ENCODE measurements at places on chromosomes 12 and 14.

DNA sequence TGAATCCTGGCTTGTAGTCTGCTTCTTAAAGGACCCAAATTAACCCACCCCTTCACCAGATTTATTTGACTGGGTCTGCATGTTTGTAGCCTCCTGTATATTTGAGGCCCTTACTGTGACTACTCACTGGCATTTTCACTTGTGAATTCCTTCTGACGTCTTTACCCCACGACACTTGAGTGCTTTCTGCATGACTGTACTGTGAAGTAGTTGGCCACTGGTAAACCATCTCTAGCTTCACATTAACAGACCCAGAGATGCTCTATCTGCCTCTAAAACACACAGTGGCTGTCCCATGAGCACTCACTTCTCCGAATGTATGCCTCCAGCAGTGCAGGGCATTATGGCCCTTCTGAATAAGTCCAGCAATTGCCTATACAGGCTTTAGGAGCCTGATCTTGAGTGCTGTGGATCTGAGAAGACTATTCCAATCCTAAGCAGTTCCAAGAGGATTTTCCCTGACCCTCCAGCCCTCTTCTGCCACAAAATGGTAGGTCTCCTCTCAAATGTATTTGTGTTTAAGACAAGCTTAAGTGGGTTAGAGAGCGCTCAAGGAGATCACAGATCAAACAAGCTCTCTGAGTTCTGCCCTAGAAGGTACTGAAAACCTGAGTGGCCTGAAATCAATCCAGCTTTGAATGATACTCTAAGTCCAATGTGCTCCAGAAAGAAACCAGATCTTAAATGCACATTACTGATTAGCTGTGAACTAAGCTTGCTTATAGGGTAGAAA, 534.7 kb downstream of the RPS29 start:
- no peak for DNase-seq

GRCh38 chr14:93007225-93007997, 84.5 kb downstream of the CHGA start:
- no peak for DNase-seq

GRCh38 chr14:86673523-86673969, 1143.6 kb downstream of the FLRT2 start:
- no peak for DNase-seq

- no peak for DNase-seq
Observed at GRCh38 chr12:80935111-80935510, 2.6 kb downstream of the LIN7A start.

DNA sequence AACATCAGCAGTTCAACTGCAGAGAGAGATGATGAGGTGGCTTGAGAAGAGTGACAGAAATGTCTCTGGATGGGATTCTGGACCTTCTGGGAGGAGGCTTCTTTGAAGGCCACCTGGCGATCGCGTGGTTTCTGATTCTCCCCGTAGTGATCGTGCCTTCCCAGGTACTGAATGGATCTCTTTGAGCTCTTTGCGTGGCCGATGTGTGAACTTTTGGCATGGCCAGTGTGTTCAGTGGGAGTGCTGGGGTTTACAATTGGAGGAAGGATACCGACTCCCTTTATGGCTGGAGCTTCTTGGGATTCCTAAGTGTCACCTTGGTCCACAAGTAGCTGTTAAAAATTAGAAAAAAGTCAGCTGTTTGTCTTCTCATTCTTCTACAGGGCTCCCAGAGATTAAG, 374.7 kb downstream of the C12orf75 start:
- DNase-seq = no peak

DNA sequence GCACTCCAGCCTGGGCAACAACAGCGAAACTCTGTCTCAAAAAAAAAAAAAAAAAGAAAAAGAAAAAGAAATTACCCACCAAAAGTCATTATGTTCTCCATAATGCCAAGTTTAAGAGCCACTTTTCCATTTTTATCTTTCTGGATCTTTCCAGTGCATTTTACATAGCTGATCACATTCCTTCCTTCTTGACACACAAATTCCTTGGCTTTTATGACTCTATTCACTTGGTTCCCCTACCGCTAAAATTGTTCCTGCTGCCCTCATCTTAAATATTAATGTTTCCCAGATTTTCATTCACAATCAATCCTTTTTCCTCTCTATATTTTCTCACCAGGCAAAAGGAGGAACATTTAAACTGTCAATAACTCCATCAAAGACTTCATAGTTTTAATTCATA, 20.2 kb downstream of the KLHL28 start:
- DNase-seq = no peak

DNA sequence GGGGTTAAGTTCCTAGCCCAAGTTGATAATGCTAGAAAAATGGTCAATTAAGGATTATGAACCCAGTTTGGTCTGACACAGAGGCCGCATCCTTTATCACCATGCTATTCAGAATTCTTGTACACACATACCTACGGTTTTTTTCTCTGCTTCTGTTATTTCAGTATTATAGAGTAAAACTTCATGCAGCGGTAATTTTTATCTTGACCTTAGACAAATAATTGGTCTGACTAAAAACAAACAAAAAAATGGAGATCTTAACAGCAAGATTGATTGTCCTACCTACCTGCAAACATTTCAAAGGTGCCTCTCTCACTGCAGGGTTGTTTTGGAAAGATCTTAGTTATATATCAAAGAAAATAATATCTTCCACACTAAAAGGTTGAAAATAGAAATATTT, 201.9 kb upstream of the PRICKLE1 start:
- DNase-seq = no peak

DNA sequence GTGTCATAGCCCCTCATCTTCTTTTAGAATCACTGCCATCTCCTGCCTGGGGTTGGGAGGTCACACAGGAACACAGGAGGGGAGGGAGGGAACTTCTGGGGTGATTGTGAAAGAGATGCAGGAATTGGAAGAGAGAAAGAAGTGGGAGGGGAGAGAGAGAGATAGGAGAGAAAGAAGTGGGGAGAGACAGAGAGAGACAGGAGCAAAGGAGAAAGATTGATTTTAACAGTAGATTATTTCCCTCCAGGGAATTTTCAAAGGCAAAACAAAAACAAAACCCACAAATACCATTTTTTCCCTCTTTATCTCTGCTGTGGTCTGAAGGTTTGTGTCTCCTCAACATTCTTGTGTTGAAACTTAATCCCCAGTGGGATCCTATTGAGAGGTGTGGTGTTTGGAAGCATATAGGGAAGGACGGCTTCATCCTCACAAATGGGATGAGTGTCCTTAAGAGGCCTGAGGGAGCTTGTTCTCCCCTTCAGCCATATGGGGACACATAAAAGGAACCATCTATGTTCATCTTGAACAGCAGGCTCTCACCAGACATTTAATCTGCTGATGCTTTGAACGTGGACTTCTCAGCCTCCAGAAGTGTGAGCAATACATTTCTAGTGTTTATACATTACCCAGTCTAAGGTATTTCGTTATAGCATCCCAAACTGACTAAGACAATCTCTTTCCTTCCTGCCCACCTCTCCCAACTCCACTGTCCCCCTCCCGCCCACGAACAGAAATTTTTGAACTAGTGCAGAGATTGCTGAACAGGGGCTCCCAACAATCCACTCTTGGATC, 134.9 kb upstream of the MAX start:
- no peak for DNase-seq

DNA sequence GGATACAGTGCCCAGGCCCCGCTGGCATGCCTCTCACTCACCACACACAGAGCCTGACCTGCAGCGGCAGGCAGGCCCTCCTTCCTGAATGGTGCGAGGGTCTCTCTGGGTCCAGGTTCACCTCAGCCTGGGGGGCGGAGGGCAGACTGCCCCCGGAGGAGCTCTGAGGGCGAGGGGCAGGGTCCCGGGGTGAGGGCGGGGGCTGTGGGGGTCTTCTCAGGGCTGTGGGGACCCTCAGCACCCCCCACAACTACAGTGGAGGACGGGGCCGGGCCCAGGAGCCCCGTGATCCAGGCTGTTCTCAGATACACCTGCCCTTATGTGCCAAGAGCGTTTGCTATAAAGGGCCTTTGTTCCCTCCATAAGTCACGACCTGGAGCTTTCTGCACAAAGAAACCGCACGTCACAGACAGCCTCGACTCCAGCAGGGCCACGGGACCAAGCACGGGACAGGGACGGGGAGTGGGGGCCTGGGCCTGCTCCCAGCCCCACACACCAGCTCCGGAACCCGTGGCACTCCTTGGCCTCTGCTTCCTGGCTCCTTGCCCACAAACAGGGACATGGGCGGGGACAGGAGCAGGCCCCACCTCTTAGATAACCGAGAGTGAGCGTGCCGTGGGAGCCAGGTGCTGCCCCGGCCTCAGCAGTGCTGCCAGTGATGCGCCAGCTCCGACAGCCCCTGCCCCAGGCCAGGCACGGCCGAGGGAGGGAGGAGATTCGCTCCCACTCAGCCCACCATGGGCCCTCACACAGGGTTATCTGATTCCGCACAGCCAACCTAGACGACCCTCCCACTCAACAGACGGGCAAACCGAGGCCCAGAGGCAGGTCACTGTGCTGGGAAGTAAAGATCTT, 101.9 kb downstream of the RFLNA start:
- no peak for DNase-seq

DNA sequence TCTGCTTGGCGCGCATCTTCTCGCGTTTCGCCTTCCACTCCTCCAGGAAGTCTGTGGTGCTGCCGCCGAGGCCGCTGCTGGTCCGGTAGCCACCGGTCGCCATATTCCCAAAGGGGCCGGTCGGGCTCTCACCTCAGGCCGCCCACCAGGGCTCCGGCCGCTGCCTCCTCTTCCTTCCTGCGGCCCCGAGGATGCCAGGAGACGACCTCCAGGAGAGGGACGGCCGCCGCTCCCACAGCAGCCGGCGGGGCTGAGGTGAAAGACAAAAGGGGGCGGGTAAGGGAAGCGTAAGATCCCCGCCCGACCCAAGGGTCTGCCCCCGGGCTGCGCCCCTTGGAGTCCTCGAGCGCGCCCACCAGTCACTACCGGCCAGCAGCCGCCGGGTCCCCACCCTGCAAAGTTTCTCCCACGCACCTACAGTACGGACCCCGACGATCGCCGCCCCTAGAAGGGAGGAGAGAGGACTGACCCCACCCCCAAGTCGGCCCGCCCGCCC, 574 bp downstream of the PAWR start:
- DNase-seq = peak; percentile 25

- DNase-seq = no peak
Observed at GRCh38 chr12:4441355-4442335, 4.0 kb downstream of the FGF6 start.

- DNase-seq = no peak
Observed at GRCh38 chr12:41514021-41514777, 326.1 kb downstream of the PDZRN4 start.

DNA sequence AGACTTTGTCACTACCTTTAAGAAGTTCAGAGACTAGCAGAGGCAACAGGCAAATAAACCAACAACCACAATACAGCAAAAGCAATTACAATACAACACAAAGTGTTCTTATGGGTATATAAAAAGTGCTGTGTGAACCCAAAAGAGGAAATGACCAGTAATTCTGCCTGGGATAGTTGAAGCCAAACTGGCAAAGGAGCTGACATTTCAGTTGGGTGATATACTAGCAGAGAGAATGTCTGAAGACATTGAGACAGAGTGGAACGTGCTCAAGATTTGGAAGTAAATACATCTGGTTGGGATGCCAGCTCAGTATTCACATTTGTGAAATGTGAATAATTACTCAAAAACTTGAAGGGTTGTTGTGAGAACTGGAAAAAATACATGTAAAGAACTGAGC, 80.6 kb upstream of the GTF2A1 start:
- no peak for DNase-seq

DNA sequence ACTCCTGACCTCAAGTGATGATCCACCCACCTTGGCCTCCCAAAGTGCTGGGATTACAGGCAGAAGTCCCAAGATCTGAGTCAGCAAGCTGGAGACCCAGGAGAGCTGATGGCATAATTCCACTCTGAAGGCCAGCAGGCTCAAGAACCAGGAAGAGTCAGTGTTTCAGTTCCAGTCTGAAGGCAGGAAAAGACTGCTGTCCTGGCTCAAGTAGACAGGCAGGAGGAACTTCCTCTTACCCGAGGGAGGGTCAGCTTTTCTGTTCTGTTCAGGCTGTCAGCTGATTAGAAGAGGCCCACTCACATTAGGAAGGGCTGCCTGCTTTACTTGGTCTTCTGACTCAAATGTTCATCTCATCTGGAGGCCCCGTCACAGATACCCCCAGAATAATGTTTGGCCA, 206.0 kb upstream of the MYL2 start:
- DNase-seq = no peak

DNA sequence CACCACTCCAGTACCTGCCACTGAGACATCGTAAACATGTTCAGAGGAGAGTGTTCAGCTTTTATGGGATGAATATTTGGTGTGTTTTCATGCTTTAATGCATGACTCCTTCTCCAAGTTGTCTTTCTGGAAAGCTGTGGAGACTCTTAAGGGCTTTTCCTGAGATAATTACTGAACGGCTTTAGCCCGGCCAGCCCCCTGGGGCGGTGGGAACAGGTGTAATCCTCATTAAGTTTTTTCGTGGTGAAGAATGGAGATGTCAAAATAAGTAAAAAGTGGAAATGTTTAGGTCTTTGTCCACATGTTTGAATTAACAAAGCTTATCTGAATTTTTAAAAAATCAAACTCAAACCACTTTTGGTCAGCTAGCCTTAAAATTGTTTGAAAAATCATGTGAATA, 1.5 kb downstream of the SYNE2 start:
- no peak for DNase-seq

DNA sequence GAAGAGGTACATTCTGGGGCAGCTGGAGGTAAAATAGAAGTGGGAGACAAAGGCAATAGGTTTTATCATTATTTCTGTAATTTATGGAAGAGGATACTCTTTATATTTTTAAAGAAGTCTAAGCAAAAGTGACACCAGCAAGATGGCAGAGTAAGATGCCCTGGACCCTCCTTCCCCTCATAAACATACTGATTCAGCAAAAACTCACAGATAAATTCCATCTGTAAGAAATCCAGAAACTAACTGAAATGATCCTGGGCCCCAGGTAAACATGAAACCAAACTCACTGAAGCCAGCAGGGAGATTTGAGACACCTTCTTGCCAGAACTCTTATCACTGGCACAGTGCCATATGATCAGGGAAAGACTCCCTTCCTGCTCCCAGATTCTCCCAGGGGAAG, 79.9 kb downstream of the GCH1 start:
- DNase-seq = no peak

DNA sequence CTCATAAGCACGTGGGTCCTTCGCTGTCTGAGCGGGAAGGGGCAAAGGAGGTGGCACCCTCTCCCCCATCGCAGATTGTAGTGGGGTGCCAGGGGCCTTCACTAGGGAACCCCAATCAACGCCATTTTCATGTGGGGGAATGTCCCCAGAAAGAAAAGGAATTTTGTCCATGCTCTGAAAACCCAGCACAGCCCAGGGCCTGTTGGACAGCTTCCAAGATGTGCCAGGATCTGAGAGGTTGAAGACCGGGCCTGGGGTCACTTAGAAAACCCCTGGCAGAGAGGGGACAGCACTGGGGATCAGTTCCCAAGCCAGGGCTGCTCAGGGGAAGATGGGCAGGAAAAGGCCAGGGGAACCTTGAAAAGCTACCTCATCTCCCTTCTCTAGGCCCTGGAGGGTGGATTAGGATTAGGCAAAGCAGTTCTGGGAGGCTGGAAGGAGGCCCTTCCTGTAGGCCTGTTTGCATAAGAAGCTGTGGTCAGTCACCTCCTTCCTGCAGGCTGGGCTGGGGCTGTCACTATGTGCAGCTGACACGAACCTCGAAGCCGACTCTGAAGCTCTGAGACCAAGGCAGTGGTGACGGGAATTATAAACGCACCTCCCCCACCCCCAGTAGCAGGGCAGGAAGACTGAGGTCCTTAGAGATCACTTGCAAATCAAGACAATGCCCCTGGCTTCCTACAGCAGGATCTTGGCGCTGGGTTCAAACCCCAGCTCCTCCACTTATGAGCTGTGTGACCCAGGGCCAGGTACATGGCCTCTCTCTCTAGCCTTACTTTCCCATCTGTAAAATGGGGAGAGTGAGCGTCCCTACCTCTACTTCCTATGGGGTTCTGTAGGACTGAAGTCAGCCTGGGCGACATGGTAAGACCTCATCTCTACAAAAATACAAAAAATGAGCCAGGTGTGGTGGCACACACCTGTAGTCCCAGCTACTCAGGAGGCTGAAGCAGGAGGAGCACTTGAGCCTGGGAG, 29.0 kb downstream of the TESC start:
- DNase-seq = no peak
